Gastroesophageal sphincter (tissue), 4 donors: ENCODE measurements at places on chromosomes 6 and 20.
A peak's percentile ranks its signal among the peaks of the same experiment; 100 is the strongest.

DNA sequence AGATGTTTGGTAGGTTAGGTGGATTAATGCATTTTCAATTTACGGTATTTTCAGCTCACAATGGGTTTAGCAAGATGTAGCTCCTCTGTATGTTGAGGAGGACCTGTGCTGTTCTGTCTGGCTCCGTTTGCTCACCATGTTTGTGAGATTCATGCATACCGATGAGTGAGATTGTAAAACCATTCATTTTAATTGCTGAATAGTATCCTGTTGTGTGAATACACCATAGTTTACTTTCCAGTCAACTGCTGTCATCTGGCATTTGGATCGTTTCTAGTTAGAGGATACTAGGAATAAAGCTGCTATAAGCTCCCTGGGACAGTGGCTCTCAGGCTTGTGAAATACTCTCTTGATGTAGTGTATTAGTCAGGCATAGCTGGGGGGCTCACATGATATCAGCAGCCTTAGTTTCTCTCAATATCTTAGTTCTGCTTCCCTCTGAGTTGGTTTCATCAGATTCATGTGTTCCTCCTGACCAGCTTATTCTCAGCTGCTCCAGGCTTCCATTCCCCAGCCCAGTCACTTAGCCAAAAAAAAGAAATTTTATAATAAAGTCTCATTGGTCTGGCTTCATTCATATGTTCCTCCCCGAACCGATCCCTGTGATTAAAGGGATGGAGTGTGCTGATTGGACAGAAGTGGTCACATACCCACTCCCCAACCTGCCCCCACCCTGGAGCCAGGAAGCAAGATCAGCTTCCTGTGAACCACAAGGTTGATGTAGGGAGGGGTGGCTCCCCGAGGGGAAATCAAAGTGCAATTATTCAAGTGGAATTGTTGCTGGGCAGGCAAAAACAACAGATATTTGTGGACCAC is 10.9 kb upstream of the B4GALT5 start:
- ATAC-seq: peak; percentile 93

DNA sequence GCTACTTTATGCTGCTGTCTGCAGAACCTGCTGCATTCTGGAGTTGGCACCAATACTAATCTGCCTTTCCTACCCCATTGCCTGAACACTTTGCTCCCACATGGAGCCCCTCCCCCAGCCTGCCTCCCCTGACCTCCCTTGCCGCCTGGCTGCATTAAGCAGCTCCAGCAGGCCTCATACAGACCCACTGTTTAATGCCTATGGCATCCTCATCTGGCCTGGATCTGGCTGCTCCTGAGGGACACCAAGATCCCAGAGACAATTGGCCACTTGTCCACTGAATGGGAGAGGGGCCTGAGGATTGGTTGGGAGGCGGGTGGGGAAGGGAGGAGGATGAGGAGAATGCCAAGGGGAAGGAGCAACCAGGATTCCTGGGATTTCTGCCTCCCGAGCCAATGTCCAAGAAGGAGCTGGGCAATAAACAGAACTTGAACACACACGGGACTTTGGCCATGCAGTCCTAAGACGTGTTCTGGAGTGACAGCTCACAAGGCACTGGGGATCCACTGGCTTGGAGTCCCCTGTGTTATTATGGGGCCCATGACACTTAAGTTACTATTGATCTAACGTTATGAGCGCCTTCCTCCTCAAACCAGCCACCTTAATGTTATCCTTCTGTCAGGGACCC is 10.4 kb upstream of the KCNK5 start:
- peak; percentile 32 for ATAC-seq

DNA sequence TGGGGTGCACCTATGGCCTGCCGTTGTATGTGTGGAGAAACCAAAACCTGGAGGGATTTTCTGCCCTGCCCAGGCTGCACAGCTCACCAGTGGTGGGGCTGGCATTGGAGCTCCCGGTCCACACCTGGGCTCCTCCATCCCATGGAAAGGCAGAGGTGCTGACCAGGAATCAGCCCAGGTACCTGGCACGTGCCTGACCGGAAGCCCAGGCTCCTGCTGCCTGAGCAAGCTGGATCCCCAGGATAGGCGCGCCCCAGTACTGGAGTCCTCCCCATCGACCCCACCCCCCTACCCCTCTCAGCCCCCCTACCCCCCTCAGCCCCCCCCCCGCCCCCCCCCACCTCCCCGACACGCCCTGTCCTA is 39.9 kb upstream of the HMGA1 start:
- ATAC-seq: no peak

- no peak for ATAC-seq
Measured at GRCh38 chr20:39021748-39022147, 59.6 kb downstream of the DHX35 start.

- no peak for ATAC-seq
Measured at GRCh38 chr6:100627911-100628758, 163.4 kb upstream of the SIM1 start.

- peak; percentile 92 for ATAC-seq
Measured at GRCh38 chr6:143060354-143060805, 309 bp upstream of the AIG1 start.

GRCh38 chr20:4717816-4718570 is 3.7 kb upstream of the PRND start:
- no peak for ATAC-seq
